T-helper 17 cell (primary cell): ENCODE measurements at places on chromosomes 5 and 9.

GRCh38 chr9:36078051-36078450 lies 41.3 kb downstream of the RECK start:
- no peak overlapping the region for H3K4me3 ChIP-seq
- H3K27me3 ChIP-seq, result no peaks in the 10 kb centered on the region

GRCh38 chr9:127871531-127871930 lies 5.9 kb downstream of the AK1 start:
- H3K36me3 ChIP-seq, result no peaks in the 10 kb centered on the region
- H3K4me3 ChIP-seq, result no peak overlapping the region
- H3K27me3 ChIP-seq, result no peaks in the 10 kb centered on the region

GRCh38 chr5:135376961-135377624 lies 21.9 kb downstream of the MACROH2A1 start:
- H3K27ac ChIP-seq, result peak overlapping the region; percentile 94
- H3K4me1 ChIP-seq, result peaks cover 54% of the 10 kb centered on the region
- H3K4me3 ChIP-seq, result peak overlapping the region; percentile 2
- H3K27me3 ChIP-seq, result no peaks in the 10 kb centered on the region
- H3K36me3 ChIP-seq, result peaks cover 3% of the 10 kb centered on the region

DNA sequence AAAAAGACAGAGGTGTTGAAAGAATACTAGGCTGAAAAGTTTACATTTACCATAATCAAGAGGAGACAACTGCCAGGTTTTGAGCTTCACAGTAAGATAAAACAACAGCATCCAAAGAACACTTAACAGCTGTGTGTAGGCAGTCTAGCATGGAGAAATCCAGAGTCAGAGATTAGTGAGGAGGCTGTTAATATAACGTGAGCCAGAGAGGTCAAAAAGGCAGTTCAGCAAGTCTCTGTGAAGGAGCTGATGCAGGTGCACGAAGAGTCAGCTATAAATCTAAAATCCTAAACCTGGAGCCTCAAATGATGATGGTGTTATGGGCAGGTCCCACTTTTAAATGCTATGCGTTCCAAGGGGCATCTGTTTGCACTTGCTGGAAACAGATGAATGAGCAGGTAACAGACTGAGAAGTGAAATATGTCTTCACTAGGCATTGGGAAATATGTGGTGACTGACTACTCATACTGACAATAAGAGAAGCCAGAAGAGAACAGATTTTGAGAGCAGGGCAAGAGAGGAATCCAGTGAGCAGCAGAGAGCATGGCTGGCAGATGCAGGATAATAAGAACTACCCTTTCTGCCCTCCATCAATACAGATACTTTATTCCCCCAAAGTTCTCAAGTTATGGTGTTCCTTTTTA lies 8.7 kb downstream of the APTX start:
- H3K4me3 ChIP-seq, result no peak overlapping the region
- H3K27ac ChIP-seq, result no peak overlapping the region
- H3K36me3 ChIP-seq, result peaks cover 15% of the 10 kb centered on the region
- DNase-seq, result no peak
- H3K4me1 ChIP-seq, result peaks cover 24% of the 10 kb centered on the region
- no peaks in the 10 kb centered on the region for H3K27me3 ChIP-seq

DNA sequence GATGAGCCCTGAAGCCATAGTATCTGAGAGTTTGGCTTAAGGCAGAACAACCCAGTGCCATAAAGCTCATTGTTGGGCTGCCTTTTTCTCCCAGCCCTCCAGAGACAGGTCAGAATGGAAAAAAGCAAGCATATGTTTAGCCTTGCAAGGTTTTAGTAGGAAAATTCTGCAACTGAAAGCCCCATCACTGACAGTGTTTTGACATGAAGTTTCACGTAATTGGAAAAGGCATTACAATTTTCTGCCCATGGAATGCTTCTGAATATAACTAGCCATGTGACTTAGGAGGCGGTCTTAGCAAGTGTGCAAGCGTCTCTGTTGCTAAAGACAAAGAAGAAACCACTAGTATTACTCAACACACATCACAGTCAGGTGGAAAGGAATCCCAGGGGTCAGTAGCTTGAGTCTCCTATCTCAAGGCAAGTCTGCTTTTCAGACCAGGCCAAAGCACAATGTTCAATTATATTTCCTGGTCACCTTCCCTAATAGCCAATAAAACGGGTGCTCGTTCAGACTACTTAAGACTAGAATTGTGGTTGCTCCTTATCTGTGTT lies 117.6 kb downstream of the CARTPT start:
- H3K4me1 ChIP-seq, result no peaks in the 10 kb centered on the region
- no peak for DNase-seq
- H3K4me3 ChIP-seq, result no peak overlapping the region
- no peaks in the 10 kb centered on the region for H3K36me3 ChIP-seq
